Activated CD4-positive, alpha-beta T cell treated with anti-CD3 and anti-CD28 coated beads, Interleukin-2, amount 50 U/mL, for 24 hours (primary cell): ENCODE measurements at places on chromosomes 11 and 22.

DNA sequence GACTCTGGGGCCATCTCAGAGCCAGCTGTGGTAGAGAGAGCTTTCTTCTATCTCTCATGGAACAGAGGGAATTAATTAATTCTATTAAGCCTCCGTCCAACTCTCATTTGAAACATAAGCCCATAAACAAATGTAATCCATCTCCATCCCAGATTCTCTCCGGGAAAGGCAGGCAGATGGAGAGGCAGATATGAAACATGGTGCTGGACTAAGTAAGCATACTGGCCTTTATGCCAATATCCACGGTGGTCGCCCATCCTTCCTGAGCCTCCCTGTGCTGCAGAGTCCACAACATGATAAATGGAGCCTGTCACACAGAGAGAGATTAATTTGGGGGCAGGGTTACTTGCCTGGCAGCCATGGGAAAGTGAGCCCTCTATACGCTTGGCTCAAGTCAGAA, 44.8 kb downstream of the PRR5L start:
- DNase-seq = no peak

GRCh38 chr22:37975153-37975552, 9.2 kb downstream of the SOX10 start:
- no peak for DNase-seq

- DNase-seq = no peak
Measured at GRCh38 chr11:93528757-93529645, 14.2 kb downstream of the SMCO4 start.

- peak; percentile 35 for DNase-seq
Measured at GRCh38 chr11:9003573-9004182, at the start of gene NRIP3. TSS of gene NRIP3 (minus strand) at chr11:9004001. CDS start at chr11:9003935, 66 bp downstream.

DNA sequence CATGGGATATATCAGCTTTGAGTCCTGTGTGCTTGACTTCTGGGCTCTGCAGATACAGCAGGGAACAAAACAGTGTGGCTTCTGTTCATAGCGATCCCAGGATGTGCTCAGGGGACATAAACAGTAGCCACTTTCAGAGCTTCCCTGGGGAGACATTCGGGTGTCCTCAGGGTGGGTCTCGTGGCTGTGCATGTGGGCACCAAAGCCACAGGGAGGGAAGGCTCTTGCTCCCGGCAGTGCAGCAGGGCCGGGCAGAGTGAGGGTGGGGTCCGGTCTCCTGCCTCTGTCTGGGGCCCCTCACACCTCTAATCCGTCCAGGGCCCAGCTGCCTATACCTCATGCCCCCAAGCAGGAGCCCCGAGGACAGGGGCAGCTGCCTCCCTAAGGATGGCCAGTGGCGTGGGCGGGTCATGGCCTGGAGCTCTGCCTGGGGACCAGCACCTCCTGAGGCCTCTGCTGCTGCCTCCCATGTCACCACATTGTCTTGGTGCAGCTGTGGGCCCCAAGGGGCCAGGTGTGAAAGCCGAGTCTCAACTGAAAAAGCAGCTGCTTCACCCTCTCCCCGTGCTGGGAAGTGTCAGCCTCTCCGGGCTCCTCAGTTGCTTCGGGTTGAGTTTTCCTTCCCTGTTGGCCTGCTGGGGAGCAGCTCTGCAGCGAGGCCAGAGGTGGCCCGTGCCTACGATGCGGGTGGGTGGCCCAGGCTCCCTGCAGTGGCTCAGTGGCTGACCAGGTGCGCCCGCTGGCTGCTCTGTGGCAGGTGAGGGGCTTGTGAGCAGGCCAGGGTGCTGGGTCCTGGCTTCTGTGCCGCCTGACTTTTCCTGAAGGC, 3.8 kb downstream of the TPCN2 start:
- DNase-seq = no peak

DNA sequence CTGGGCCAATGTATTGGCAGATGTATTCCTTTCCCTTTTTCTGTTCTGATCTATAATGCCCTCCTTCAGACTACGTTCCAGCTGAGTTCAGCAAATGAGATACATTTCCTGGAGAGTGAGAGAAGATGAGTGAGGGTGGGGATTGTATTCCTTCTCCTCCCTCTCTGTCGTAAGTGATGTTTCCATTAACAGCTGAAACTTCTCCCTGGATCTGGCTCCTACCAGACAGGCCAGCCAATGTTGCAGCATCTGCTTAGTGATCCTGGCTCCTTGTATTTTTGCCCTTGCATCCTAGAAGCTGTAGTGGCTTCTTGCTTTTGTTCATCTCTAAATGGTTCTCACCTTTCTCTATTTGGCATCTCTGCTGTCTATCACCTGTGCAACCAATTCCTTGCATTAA, 48.2 kb upstream of the MTMR2 start:
- no peak for DNase-seq
